T-helper 17 cell (primary cell): ENCODE measurements at places on chromosomes 7 and 10.

GRCh38 chr10:35348609-35349388 is 12.5 kb downstream of the CCNY start:
- DNase-seq: no peak

- DNase-seq: no peak
These were observed 68.9 kb upstream of the ADO start for GRCh38 chr10:62735464-62736167.

GRCh38 chr10:76242956-76243355 is 811.5 kb downstream of the LRMDA start:
- no peak for DNase-seq

DNA sequence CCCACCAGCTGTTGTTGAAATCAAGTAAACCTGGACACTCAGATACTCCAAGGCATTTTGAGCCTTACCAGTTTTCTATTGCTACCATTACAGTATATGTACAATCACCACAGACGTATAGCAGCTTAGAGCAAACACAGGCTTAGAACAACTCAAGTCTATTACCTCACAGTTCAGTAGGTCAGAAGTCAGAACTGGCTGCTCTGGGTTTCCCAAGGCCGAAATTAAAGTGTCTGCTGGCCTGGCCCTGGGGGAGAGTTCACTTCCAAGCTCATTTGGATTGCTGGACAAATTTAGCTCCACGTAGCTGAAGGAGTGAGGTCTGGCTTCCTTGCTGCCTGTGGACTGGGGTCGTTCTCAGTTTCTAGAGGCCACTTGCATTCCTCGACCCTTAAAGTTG is 260.1 kb upstream of the LRRN3 start:
- no peak for DNase-seq

DNA sequence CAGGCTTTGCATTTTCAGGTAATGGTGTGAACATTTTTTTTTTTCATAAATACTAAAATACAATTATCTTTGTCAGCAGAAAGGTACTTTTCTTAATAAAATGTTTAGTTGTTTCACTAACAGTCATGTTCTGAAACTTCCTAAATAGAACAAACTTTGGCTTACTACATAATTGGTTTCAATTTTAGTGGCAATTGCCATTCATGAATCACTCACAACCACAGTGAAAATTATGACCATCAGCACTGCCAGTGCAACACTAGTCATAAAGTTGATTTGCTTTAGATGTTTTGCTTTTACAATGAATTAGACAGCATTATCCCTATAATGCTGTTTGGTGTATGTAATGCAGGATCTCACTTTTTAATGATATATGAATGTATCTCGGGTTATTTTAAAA is 297.6 kb upstream of the PLXDC2 start:
- DNase-seq: no peak

GRCh38 chr10:130190737-130191115 is 54.5 kb downstream of the GLRX3 start:
- no peak for DNase-seq

DNA sequence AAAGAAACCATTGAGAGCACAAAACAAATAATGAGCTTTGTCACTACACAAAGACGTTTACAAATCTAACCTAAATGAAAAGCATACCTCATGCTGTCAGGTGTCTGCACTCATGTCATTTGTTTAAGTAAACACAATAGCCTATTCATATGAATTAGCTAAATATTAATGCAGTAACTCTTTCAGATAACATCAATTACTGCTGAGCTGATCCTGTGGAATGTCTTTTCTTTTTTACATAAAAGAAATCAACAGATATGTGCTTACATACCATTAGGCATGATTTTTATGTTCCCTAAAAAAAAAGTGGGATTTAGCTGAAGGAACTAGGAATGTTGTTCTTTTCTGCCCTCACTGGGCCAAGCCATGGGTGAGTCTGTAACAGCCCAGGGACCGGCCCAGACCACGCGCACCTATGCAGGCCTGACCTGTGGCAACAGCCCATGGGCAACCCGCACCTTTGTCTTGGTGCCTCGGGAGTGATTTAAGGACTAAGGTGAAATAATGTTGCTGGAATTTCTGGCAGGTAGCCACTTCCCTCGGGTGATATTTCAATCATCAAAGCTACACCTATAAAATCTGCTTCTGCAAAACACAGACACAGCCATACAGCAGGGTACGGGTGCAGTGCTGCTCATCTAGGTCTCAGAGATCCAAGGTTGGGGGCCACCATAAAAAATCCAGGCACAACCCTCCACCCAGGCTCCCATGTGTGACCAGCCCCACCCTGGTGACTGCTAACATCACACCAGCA is 44.6 kb downstream of the FGFR2 start:
- no peak for DNase-seq
